Activated T-helper 1 cell treated with anti-CD3 and anti-CD28 coated beads, Interleukin-2, amount 50 U/mL, for 16 hours (primary cell): ENCODE measurements at places on chromosomes 5 and 9.

- DNase-seq, result no peak
These were observed 80.1 kb downstream of the ANKRD31 start for GRCh38 chr5:75156585-75156984.

- no peak for DNase-seq
These were observed 518 bp upstream of the FAM13B start for GRCh38 chr5:138033386-138033808.

DNA sequence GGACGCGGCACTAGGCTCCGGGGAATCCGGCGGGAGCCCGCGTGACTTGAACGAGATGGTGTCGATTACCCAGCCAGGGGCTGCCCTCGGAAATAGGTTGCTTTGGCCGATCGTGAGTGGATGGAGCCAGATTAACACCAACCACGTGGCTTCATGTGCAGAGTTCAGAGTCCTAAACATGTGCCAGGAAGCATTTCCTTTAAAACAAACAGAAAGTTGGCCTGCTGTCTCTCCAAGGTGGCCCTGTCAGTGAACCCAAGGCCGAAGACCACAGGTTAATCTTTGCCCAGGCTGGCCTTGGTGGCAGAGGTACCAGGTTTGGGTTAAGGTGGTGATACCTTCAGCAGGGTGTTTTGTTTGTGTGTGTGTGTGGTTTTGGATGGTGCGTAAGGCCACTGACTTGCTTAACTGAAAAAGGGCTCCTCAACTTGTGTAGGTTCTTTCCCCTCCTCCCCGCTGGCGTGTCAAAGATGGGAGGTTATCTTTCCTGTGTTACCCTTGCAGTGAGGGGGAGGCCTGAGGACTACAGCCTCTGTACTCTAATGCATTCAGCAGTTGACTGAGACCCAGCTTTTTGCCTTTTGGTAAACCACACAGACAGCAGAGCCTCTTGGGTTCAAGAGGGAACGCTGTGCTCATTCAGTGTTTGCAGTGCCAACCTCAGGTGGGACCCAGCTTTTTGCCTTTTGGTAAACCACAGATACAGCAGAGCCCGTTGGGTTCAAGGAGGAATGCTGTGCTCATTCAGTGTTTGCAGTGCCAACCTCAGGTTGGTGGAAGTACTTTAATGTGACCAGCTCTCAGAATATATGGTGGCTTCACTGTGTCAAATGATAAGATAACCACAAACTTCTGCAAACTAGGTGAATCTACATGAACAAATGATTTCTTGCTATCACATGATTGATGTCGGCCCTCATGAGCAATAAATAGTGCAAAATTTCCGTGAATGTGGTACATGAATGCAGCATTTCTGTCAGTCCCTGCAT lies 1.4 kb downstream of the IQGAP2 start:
- DNase-seq, result peak; percentile 48

GRCh38 chr9:95815133-95815532 lies 60.4 kb upstream of the ERCC6L2 start:
- no peak for DNase-seq

DNA sequence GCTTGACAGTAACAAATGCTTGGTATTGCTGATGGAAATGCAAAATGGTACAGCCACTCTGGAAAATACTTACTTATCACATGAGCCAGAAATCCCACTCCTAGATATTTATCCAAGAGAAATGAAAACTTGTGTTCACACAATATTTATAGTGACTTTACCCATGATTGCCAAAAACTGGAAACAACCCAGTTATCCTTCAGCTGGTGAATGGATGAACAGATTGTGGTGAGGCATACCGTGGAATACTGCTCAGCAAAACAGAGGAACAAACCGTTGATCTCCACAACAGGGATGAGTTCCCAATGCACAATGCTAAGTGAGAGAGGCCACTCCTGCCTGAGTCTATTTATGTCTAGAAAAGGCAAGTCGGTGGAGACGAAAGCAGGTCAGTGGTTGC lies 40.5 kb upstream of the LRRC14B start:
- no peak for DNase-seq

DNA sequence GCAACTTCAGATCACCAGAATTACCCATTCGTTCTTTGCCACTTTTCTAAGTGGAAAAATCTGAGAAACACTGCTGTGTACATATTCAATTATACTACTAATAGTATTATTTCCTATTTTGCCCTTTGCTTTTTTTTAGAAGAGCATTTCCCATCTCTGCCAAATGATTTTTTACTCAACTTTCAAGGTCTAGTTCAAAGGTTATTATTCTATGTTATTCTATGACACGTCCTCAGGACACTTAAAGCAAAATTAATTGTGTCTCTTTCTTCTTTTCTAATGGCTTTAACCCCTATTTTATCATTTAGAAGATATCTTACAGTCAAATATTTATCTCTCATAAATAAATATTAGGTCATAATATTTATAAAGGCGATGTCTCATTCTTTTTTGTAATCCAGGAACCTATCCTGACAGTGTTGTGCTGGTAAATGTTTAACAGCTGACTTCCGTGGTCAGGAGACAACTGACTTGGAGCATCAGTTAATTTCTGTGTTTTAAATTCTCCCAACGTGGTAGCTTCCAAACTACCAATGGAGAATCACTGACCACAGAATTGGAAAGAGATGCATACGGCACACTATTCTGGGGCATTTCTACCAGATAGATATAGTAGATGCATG lies 375.2 kb downstream of the ARRDC3 start:
- DNase-seq, result no peak

DNA sequence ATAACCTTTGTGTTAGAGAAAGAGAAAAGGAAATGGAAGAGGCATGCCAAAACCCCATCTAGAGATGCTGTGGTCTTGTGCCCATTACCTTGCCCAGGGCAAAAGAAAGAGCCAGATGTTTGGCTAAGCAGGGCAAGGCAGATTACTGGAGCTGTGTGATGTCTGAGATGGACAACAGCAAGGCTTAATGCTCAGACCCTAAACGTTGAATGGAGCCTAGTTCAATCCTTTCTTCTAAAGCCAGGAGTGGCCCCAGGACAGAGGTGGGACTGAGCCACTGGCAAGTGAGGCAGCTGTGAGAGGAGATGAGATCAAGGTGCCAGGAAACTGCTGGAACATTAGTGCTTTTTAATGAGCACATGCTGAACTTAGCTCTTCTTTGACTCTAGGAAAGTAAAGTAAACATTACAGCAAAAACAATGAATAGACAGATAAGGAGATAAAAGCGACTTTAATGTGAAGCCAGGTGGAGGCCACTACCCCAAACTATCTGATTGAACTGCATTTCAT lies 143.0 kb upstream of the EGFLAM start:
- no peak for DNase-seq

DNA sequence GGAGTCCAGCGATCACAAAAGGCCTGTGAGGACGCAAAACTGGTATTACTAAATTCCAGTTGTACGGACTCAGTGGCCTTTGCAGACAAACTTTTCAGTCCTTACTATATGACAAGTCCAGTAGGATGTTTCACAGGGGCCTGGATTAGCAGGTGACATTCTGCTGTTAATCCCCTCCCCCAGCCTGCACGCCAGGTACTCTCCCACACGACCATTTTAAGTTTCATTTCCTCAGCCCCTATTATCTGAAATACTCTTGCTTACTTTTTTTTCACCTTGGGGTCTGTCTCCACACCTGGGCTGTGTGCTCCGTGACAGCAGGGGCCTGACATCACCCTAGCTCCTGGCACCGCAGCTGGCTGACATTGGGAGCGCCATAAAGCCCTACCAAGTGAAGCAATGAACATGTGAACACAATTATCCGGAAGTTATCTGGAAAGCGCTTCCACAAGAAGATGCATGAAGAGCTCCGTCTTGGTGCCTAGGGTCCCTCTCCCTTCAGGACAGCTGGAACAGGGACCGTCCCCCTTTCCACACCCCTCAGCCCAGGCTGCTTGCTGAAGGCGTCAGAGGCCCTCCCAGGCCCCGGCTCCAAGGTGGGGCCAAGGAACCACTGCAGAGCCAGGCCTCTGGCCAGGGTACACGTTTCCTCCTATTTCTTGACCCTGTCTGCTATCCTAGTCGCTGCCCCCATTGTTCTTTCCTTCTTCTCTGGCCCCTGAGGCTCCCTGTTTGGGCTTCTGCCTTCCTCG lies 39.7 kb upstream of the ZNF622 start:
- no peak for DNase-seq

GRCh38 chr5:55897905-55898304 lies 46.7 kb downstream of the IL31RA start:
- no peak for DNase-seq

DNA sequence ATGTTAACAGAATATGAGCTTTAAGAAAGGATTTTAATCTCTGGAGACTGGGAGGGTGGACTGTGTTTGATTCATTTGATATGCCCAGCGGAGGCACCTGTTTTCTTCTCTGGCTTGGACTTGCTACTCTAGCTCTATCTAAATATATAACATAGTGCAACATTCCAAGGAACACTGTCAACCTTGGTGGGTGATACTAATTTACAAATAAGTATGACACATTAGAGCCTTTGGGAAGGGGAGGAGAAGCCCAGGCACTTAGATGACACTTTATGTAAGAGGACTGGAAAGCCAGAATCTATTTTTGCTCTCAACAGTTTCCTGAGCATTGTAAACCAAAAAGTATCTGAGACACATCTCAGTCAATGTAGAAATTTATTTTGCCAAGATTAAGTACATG lies 83.4 kb upstream of the SHISAL2B start:
- DNase-seq, result no peak

GRCh38 chr5:171313481-171314206 lies 4.6 kb downstream of the TLX3 start:
- DNase-seq, result no peak

DNA sequence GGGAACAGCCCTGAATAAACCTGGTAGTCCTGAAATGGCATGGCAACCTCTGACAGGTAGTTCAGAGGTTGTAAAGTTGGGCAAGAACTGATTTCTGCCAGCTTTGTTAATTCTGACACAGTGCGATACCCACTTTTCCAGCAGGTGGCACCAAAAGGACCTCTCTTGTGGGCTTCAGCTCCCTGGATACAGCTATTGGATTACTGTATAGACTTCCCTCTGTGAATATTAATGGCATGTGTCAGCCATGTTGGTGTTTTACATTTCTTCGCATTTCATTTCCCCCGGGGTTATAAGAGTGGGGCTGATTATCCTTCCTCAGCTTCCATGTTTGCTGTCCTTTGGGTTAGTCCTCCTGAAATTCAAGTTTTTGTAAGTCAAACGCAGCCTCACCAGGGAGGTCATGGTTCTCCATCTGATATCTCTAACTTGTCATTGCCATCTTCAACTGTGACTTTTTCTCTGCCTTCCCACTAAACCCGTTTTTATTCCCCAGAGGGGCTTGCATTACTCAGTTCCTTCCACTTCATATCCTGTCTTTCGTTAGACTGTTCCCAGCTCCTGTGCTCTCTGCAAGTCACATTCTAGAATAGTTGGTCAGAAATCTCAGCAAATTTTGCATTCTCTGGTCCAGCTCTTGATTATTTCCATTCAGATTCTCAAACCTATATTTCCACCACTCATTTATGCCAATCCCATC lies 135.6 kb downstream of the LIFR start:
- no peak for DNase-seq

DNA sequence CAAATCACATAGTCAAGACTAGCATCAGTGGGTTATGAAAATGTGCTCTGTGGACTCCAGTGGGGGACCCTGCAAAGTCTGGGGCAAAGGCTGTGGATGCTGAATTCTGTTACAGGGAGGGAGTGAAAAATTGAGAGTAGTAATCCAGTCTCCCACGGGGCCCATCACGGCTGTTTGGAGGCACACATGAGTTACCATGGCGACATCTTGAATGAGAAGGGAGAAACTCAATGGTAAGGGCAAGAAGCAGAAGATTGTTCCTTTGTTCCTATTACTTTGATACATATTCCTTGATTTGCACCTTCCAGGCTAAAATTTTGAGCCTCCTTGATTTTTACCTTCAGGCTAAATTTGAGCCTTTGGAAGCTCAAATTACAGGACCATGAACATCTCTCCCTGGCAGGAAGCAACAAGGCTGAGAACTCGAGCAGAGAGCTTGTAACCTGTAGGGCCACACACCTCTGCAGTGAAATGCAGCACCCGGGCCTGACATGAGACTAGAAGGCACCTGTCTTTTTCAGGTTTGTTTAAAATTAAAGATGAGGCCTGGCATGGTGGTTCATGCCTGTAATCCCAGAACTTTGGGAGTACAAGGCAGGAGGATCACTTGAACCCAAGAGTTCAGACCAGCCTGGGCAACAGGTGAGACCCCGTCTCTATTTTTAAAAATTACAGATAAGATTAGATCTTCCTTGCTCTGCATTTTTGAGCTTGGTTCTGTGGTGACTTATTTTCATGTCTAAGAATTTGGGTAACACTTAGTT lies 31.0 kb upstream of the ZFR start:
- no peak for DNase-seq

DNA sequence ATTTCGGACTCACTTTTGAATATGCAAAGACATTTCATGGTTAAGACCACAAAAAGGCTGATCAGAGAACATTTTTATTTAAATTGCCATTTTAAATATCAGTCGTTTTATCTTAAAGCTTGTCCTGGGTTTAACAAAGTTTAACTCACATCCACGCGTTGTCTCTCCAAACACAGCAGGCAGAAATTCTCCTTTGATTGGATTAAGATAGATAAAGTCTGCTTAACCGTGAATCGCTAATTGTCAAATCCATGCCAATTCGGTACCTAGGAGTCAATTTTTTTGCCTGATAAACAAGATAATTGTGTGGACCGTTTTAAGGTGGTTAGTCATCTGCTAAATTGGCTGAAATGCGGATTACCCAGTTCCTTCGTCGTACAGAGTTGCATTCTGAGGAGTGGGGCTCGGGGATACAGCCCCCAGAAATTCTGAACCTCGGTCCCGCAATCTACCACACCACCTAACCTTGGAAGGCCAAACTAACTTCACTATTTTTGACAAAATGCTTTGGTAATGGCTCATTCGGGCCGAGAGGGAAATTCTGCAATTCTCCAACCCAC lies 665 bp upstream of the BTF3 start:
- no peak for DNase-seq

- DNase-seq, result no peak
These were observed 415.9 kb upstream of the KLF4 start for GRCh38 chr9:107905308-107906020.

GRCh38 chr9:122807271-122807900 lies 7.5 kb downstream of the OR1K1 start:
- no peak for DNase-seq

- no peak for DNase-seq
These were observed 56.4 kb upstream of the RPL26L1 start for GRCh38 chr5:172902497-172903472.

- DNase-seq, result no peak
These were observed 131.1 kb downstream of the FOXD1 start for GRCh38 chr5:73317523-73317922.

DNA sequence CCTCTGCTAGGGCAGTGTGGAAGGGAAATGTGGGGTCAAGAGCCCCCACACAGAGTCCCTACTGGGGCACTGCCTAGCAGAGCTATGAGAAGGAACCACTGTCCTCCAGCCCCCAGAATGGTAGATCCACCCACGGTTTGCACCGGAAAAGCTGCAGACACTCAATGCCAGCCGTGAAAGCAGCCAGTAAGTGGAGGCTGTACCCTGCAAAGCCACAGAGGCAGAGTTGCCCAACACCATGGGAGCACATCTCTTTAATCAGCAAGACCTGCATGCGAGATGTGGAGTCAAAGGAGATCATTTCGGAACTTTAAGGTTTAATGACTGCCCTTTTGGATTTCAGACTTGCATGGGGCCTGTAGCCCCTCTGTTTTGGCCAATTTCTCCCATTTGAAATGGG lies 52.2 kb downstream of the GKAP1 start:
- no peak for DNase-seq

GRCh38 chr5:156201788-156202403 lies 125.1 kb upstream of the SGCD start:
- no peak for DNase-seq
